ENCODE measurements at places on chromosomes 1 and 21. TPM values are rescaled to one million over a fixed set of nuclear protein-coding genes. Genes with fewer than 3 reads are reported as not detected.

Gene CRYAA
- total RNA-seq, result not detected

Gene IFI44L
- 3.6 TPM for total RNA-seq

Gene CA6
- total RNA-seq, result 0.19 TPM

DNA sequence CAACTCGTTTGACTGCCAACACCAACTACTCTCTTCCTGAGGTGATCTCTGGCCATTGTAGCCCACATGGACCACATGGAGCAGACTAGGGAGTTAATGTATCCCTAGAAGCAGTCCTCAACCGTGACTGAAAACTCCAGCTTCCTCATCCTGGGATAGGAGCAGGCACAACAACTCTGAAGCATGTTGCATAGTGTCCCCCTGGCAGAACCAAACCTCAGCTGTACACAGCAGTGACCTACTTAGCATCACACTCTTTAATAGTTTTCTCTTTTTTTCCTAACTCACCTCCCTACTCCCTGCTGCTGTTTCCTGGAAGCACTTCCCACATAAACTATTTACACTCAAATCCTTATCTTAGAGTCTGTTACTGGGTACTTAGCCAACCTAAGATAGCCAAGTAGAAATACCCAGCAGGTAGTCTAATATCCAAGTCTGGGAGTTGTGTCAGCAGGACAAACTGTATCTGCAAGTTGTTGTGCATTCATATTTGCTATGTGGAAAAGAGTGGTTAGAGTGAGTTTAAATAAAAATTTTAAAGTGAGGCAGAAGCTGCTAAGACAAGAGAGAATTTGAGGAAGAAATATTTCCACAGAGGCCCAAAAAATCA lies 228.8 kb downstream of the LTN1 start:
- DNase-seq, result no peak

Gene CLDN8
- total RNA-seq, result not detected

Gene LORICRIN
- not detected for total RNA-seq

GRCh38 chr1:235511470-235512240 lies 7.4 kb upstream of the B3GALNT2 start:
- no peak for DNase-seq

GRCh38 chr1:41387667-41388091 lies 26.4 kb downstream of the FOXO6 start:
- DNase-seq, result peak; percentile 89

- no peak for DNase-seq
Measured at GRCh38 chr1:65388908-65389695, 31.4 kb upstream of the LEPR start.

GRCh38 chr1:6113745-6114144 lies 66.4 kb downstream of the CHD5 start:
- peak; percentile 62 for DNase-seq

DNA sequence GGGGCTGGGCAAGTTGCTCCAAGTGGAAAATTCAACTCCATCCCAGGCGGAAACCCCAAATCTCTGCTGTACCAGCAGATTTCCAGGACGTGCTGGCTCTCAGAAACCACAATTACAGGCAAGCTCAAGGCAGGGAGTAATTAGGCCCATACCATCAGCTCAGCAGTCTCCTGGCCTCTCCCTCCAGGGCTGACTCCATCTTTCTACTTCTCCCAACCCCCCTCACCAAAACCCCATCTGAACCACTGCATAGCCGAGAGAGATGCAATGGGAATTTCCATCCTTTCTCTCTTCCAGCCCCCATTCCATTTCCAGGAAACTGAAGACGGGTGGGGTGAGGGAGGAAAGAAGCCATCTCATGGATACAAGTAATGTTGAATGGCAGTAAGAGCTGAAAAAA lies 41.2 kb downstream of the ARHGEF11 start:
- DNase-seq, result no peak

- no peak for DNase-seq
Measured at GRCh38 chr21:15015622-15016471, 49.0 kb downstream of the NRIP1 start.

DNA sequence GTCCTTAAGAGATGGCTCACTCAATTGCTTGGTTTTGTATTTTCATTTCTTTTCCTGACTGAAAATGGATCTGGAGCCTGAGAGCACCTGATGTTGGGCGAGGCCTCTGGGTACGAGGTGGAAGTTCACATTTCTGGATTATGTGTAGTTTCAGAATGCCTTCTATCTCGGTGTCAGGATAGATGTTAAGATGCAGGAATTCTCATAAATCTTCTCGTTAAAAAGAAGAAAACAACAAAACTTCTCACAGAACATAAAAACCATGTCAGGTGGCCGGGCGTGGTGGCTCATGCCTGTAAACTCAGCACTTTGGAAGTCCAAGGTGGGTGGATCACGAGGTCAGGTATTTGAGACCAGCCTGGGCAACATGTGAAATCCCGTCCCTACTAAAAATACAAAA lies 101.8 kb downstream of the RHOU start:
- no peak for DNase-seq

Gene UMODL1
- total RNA-seq, result not detected

GRCh38 chr1:191065771-191066170 lies 588.1 kb upstream of the BRINP3 start:
- DNase-seq, result no peak
